SK-N-DZ (cell line): ENCODE measurements at places on chromosomes 1 and 21.
A peak's percentile ranks its signal among the peaks of the same experiment; 100 is the strongest.

- no peak for DNase-seq
Measured at GRCh38 chr1:84303314-84303830, 1.9 kb downstream of the SAMD13 start.

- no peak for DNase-seq
Measured at GRCh38 chr1:21174654-21175323, 1.9 kb downstream of the EIF4G3 start.

DNA sequence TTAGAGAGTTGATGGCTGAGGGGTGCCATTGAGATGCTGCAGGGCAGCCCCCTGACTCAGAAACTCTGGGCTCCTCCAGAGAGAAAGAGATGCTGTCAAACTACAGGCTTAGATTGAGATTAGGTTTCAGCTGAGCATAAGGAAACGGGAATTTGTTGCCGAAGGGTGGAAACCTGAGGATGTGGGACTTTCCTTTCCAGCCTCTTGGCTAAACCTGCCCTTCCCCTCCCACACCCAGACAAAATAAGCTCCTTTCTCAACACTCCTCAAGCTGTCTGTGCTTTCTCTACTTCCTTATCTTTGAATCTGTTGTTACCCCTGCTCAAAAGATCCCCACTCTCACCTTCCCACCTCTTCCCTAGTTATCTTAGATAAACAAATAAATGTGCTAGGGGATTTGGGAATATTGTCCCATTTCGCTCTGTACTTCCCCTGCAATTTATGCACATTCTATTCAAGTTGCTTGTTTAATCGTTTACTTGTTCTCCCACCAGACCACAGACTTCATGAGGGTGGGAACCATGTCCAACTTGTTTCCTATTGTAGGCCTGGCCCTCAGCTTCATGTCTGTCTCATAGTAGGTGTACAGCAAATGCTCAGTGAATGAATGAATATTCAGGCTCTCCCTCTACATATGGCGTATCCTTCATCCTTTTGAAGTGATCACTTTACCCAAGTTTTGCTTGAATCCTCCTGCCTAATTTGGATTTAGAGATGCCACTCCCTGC, 30.6 kb upstream of the MARK1 start:
- DNase-seq, result no peak

DNA sequence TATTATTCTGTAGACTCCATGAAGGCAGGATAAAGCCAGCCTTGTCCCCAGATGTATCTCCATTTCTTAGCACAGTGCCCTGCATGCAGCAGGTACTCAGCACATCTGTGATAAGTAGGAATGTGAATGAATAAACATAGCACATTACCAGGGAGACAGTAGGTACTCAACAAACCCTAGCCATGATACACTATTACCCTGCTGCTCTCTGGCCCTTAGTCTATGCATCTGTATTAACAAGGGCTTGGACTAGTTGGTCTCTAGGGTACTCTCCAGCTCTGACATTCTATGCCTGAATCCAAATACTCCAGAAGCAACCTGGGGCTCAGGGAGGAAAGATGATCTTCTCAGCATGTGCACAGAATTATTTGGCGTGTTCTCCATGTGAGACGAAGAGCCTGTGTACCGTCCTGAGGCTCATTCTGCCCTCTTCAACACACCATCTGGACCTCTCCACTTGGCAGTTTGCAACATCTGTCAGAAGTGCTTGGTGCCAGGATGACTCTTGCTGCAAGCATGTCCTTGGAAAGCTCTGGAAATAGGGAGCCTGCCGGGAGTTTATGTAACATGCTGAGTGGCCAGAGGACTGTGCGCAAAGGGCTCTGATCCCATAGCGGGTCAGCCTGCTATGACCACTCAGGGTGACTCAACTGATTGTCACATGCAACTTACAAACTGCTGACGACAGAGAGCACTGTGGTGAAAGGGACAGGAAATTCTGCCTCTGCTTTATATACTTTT, 228.2 kb upstream of the USP24 start:
- no peak for DNase-seq

DNA sequence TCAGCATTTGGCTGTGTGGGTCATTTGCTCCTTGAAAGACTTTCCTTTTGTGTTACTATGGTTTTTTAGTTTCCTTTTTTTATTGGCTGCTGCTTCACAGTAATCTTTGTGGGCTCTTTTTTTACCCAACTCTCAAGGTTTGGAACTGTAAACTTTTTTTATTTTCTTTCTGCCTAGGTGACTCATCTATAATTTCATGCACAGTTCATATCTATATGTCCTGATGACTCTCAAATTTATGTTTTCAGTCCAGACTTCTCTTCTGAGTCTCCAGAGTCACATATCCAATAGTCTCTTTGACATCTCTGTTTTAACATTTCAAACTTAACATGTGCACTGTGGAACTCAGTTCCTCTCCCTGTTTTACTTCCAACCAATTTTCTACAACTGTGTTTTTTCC, 83.4 kb downstream of the ATF6 start:
- DNase-seq, result no peak

DNA sequence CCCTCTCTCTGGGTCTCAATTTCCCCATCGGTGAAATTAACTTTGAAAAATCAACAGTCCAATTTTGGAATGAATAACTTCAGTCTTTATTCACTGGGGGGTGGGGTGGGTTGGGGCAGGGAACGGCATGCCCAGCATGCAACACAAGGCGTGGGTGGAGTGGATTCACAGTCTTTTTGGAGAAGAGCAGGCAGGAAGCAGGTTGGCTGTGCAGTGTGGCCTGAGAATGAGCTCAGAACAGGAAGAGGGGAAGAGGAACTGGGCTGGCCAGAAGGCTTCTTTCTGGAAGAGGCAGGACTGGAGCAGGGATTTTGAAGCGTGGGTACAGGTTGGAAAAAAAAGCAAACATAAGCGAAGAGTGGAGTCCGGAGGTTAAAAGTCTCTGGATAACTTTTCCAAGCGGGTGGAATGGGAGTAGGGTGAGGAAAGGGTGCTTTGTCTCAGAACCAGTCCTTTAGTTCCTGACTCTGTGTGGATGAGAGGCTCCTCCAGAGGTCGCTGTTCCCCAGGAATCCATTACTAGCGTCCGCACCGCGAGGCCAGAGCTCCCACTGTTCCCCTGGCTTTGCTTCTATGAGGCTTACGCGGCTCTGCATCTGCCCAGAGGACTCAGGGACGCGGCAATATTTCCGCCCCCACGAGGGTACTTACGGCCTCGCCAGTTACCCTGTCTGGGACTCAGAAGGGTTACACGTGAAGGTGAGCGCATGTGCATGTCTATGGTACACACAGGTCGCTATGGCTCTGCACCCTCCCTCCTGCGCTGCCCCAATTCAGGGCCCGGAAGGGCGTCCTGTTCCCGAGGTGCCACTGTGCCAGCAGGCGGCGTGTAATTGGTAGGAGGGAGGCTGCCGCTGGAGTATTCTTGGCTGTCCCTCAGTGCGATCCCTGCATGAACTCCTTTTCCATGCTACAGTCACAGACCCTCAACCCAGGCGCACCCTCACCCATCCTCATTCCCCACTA, 5.5 kb upstream of the FOXD2 start:
- peak; percentile 61 for DNase-seq

DNA sequence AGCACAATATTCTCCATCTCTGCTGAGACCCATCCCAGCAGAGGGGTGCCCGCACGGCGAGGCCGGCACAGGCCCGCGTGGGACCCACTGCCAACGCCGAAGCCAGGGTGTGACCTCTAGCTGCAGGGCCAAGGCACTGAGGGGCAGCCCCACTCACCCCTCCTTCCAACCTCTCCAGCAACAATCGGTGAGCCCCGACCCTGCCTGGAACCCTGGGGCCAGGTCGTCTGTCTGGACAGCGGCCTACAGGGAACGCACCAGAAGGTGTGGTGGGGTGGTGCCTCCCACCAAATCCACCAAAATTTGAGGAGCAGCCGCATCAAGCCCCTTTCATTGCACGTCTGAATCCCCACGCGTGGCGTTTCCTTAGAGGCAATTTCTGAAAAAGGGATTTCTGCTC, 63.0 kb upstream of the ADARB1 start:
- no peak for DNase-seq

DNA sequence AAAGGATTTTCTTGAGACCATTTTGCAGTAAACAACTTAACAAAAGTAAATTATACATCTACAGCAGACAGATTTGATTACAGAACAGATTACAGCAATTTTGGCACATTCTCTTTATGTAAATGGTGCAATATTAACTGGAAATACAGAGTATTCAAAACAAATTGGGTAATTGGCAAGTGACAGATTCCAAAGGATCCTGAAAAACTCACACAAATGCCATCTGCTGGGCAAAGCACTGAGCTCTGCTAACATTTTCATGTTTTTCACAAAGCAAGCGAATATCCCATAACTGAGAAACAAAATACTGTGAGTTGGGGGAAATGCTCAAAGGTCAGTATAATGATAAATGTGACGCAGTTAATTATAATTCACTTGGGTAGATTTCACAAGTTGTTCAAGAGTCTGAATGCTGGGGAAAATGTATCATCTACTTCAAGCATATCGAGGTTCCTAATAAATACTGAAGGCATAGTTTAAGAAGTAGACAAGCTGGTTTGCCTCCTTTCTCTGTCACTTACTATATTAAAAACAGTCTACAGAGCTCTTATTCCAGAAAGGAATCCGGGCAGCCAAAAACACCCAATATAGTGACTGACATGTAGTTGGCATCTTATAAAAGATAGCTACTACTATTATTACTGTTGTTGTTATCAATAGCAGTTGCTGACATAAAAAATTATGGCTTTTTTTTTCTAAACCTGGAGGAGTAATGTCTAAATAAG, 75.8 kb upstream of the SDC3 start:
- no peak for DNase-seq

GRCh38 chr1:113018911-113019310, 54.1 kb upstream of the LRIG2 start:
- no peak for DNase-seq

DNA sequence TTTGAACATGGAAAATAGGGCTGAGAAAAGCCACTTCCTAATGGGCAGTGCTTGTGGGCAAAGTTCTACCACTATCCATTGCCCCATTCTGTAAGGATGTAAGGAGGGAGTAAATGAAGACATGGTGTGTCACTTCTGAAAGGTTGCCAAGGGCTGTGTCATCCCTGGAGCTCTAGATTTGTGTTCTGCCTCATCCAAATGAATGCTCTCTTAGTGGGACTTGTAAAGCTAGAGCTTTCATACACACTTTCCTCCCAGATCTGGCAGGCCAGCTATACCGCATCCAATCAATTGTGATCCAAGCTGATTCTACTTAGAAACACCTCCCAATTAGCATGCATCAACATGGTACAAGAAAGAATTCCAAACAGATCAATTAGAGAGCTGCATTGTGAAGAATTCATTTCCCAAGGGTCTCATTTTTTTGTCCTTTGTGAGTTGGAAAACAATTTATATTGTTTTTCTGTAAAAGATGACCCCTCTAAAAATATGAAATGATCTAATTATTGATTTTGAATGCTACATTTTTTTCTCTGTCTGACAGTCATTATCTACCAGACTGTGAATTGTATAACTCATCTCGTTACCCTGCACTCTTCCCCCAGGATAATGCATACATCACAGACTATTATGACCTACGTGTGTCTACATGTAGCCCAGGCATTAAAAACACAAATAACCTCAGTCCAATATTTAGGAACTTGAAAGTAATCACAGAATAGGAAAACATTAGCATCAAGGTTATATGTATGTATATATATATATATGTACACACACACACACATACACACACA, 117.1 kb upstream of the DUSP10 start:
- no peak for DNase-seq

- no peak for DNase-seq
Measured at GRCh38 chr21:32537569-32537881, 47.8 kb downstream of the TCP10L start.

DNA sequence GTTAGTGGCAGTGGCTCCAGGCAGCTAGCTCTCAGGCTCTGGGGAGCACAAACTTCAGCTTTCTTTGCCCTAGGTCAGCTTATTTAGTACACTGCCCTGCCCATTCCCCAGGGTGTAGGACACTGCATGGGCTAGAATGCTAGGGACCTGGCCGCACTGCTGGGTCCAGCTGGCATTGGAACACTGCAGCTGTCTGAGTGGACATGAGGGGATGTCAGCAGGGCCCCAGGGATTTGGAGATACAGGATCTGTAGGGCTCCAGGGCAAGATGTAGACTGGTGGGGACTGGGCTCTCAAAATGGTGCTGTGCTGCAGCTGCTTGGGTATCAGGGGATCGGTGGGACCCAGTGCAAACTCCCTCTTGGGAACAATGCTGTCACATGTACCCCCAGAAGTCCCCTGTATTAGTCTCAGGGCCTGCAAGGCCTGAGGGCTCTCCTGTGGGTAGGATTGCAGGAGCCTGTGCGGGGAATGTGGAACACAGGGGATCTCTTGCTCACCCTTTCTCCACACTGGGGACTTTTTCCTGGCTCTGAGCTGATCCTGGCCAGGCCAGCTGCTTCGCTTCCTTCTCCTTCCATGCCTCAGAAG, 25.2 kb upstream of the TTC22 start:
- no peak for DNase-seq

DNA sequence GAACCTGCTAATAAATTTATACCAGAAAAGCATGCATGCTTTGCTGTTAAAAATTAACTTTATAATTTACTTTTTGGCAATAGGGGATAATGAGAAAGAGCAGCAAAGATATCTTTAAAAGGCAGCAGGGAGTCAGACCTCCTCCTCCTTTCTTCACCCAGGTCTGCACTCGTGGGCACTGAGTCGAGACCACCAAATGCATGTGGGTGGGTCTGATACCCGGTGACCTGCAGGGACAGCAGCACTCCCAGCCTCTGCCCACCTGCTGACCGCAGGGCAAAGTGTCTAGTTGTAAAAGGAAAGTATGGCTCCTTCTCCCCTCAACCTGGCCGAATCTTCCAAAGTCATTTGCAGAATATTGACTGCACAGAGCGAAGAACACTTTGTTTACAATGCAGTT, 43.7 kb upstream of the KIF26B start:
- DNase-seq, result no peak

DNA sequence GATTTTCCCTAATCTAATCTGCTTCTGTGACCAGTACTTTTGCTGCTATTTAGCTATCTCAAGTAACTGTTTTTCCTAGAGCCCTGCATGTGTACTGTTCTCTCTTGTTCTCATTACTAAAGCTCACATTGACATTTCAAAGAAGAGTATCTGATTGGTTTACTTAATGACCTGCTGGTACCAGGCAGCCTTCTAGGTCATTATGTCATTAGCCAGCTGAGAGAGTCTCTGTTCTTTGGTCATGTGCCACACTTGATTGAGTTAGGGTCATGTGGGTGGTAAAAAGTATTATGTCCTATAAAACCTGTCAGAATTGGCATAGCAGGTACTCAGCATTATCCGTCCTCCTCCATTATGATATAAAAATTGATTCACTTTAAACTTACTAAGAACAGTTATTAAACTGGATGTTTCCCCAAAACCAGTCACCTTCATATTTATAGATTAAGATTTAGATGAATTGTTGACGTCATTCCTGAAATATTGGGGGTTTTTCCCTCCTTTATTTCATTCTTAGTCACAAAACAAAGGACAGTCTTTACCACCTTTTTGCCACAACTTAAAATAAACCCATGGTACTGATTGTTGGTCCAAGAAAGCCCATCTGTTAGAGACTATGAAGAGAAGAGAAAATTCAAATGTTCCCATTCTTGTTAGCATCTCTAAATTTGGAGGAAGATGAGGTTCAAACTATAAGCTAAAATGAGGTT, 22.2 kb downstream of the FNDC5 start:
- DNase-seq, result peak; percentile 80

- no peak for DNase-seq
Measured at GRCh38 chr1:46153228-46153627, 20.8 kb upstream of the PIK3R3 start.
